ENCODE measurements at places on chromosomes 13 and 19.

DNA sequence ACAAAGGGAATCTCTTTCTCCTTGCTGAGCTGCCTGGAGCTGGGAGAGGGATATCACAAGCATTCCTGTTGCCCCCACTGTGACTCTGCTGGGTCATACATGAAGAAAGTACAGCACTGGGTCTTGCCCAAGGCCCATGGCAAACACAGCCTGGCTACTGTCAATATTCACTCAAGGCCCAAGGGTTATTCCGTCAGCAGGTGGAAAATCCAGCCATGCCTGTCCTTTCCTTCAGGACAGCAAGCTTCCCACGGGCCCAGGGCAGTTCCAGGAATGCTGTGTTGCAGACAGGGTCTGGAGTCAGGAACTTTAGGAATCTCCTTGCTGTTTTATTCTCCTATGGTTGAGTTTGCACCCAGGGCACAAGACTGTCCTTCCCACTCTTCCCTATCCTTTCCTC is 106.8 kb downstream of the TNFSF13B start:
- no peak for DNase-seq

DNA sequence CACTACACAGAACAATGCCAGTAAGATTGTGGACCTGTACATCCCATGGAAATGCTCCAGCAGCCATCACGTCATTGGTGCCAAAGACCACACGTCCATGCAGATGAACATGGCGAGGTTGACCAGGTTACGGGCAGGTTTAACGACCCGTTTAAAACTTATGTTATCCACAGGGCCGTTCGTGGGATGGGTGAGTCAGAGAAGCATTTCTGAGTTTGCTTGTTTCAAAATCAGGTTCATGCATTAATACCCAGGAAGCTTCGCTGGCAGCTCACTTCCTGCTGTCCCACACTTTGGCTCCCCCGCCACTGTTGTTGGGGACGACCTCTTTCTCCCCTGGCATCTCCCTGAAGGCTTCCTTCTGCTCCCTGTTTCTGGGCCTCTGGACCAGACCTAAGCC is 194.1 kb downstream of the USP12 start:
- no peak for DNase-seq

- DNase-seq, result no peak
Observed at GRCh38 chr19:12953138-12953798, 3.8 kb downstream of the GADD45GIP1 start.

GRCh38 chr13:110856942-110857835 is 57.7 kb downstream of the ANKRD10 start:
- no peak for DNase-seq

DNA sequence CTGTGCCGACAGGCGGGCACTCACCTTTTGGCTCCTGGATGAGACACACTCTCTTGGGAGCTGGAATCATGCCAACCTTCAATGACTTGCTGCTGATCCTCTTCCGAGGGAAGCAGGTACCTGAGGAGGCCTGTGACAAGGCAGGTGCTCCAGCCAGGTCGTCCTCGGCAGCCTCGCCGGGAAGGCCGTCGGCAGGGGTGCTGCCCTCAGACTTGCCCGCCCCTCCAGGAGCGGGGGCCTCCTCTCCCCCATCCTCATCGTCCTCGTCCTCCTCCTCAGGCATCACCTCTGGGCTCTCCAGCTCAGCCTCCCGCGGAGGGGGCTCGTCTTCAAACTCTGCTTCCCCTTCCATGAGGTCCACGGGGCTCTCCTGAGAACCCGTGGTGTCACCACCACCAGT is 29.2 kb downstream of the SUGP2 start:
- no peak for DNase-seq

- peak; percentile 98 for DNase-seq
Observed at GRCh38 chr13:30743319-30744055, 8.1 kb downstream of the ALOX5AP start.

- no peak for DNase-seq
Observed at GRCh38 chr13:70235565-70235964, 127.3 kb upstream of the KLHL1 start.

DNA sequence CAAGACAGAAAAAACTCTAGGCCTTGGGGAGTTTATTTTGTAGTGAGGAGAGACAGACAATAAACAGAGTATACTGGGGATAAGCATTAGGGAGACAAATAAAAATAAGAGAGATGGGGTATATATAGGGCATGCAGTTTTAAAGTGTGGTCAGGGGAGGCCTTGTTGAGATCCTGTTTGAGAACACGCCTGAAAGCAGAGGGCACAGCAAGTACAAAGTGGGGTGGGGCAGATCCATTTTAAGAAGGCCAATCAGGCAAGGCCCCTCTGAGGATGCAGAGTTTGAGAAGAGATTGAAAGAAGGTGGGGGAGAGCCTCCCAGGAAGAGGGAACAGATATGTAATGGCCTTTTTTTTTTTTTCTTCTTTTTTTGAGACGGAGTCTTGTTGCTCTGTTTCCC is 2.1 kb downstream of the PPP2R1A start:
- no peak for DNase-seq

- DNase-seq, result no peak
Observed at GRCh38 chr19:43983544-43983911, 460 bp upstream of the ZNF155 start.

- DNase-seq, result peak; percentile 54
Observed at GRCh38 chr19:33906578-33907335, 110.1 kb downstream of the KCTD15 start.

- no peak for DNase-seq
Observed at GRCh38 chr19:33895366-33895765, 98.7 kb downstream of the KCTD15 start.

- DNase-seq, result peak; percentile 26
Observed at GRCh38 chr13:56755181-56755935, 385.4 kb upstream of the PRR20A start.

DNA sequence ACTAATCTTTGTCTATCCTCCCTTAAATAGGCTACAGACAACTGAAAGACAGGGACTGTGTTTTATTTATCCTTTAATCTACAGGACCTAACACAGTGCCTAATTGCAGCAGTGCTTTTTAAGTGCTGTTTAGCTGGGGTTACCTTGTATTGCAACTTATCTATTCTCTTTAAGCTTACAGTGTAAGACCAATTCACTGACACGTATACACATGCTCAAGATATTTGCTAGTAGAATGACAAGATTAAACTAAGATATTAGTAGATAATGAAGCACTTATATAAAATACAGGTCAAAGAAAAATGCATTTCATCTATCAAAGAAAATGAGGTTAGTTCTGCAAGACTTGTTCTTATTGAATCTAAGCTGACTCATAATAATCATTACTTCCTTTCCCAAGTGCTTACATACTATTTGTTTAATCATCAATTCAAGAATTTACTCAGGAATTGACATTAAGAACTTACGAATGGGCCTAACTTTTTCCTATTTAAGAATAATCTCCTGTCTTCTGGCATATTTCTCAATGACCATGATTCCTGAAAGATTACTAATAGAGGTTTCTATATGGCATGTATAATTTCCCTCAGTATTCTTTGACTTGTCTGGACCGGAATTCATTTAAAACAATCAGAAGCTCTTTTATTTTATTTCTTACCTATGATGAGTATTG is 75.8 kb upstream of the MAB21L1 start:
- peak; percentile 93 for DNase-seq

- no peak for DNase-seq
Observed at GRCh38 chr19:33344573-33344925, 29.0 kb upstream of the CEBPG start.

DNA sequence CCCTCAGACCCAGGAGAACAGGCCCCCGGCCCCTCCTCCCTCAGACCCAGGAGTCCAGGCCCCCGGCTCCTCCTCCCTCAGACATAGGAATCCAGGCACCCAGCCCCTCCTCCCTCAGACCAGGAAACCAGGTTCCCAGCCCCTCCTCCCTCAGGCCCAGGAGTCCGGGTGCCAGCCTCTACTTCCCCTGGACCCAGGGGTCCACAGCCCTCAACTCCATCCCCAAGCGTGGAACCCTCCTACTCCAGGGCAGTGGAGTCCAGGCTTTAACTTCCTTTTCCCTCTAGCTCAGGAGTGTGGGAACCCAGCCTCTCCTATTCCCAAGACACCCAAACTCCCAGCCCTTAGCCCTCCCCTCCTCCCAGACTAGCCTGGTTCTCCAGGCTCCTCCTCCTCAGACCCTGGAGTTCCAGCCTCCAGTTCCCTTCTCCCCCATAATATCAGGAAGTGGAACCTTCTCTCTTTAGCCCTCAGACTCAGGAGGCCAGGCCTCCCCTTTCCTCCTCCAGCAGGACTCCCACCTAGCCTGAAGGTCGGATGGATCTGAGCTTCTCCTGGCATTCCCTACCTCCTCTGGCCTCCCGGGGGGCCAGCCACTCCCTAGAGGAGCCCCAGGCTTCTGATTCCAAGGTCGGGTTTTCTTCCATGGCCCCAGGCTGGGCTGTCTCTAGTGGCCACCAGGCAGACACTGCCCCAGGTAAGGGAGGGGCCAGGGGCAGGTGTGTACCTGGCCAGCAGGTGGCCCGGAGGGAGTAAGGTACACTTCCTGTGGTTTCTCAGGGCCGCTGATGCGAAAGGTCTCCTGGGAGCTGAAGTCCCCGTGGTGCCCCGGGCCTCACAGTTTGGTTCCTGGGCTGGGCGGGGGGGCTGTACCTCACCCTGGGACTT is at the start of gene TMC4:
TMC4 (minus strand) TSS at position 690 of the 888 bp plus-strand sequence; CDS start at position 647, 43 bp downstream.
- DNase-seq, result peak; percentile 80

- DNase-seq, result no peak
Observed at GRCh38 chr19:21094347-21095025, 12.5 kb downstream of the ZNF714 start.

DNA sequence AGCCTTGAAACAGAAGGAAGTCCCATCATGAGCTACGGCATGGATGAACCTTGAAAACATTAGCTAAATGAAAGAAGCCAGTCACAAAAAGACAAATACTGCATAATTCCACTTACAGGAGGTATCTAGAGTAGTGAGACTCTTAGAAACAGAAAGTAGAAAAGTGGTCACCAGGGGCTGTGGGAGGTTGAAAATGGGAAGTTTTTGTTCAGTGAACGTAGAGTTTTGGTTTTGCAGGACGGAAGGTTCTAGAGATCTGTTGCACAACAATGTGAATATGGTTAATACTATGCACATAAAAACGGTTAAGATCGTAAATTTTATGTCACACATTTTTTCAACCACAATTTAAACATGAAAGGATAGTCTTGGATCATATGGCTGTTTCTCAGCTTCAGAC is 11.9 kb upstream of the SLC10A2 start:
- no peak for DNase-seq

DNA sequence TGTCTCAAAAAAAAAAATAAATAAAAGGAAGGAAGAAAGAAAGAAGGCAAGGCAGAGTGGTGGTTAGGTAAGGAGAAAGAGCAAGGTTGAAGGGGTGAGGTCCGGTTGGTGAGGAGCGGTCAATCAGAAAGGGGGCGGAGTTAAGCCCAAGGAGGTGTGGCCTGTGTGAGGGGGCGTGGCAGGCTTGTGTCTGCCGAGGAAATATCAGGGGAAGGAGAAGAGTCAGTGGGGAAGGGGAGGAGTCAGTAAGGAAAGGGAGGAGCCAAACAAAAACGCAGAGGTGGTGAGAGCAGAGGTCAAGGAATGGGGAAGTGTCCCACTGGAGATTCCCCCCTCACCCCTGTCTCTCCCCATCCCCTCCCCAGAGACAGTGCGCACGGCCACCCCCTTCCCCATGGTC is 5.9 kb downstream of the CACNG7 start:
- no peak for DNase-seq

DNA sequence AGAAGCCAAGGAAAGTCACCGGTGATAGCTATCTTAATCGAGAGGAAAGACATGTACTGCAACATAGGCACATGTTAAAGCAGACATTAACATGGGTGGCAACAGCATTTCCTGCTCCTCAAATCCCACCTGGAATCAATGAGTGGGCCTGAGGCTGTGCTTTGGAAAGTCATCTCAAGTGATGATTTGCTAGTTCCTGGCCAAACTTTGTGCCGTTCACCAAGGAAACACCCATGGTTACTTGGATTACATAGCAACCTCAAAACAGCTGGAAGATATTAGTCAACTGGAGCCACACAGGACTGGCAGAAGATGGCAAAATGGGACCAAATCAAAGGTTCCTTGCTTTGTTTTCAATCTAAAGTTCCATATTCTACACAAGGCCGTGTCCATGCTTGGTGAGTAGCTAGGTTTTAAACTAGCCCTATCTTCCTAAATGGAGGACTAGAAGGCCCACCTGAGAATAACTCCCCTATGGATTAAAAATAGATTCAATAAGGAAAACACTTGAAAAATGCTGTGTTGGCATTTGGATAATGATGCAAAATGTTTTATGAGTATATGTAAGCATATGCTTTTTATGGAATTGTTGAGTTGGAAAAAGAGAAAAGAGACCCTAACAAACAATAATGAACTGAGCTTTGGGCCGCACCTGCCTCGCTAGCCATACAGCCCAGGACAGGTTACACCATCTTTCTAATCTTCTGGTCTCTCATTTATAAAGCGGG is 144.5 kb downstream of the RGCC start:
- DNase-seq, result no peak

DNA sequence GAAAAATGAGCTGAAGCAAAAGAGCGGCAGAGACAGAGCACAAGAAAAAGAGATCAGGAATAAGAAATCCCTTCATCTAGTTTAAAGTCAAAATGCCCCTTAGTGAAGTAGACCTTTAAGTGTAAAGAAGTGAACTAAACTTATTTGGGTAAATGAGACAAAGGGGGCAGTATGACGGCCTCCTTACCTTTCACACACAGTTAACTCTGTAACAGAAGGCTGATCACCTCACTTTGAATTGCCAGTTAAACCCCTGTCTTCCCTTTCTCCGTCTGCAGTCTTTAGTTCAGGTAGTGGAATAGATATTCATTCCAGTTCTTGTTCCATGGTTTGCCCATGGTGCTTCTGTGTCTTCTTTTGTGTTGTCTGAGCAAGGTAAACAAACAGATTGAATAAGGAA is 1029.8 kb downstream of the DIAPH3 start:
- no peak for DNase-seq

DNA sequence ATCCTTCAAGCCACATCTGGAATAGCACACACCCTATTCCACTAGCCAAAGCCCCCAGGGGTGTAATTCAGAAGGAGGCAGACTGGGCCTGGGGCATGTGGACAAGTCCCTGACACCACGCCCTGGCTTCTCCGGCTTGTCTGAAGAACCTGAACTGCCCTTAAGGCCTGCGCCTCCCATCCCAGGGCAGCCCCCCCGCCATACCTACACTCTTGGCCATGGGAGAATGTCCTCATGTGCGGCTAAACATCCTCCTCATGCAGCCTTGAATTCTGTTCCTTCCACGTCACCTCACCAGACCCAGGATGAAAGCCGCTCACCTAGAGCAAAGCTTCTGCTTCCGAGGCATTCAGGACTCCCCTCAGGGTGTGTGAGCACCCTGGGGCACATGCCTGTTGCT is 24.3 kb upstream of the POU2F2 start:
- no peak for DNase-seq

- peak; percentile 94 for DNase-seq
Observed at GRCh38 chr19:16160943-16161560, 12.3 kb downstream of the CIB3 start.

- peak; percentile 2 for DNase-seq
Observed at GRCh38 chr19:21432590-21432989, 35.7 kb downstream of the ZNF493 start.

DNA sequence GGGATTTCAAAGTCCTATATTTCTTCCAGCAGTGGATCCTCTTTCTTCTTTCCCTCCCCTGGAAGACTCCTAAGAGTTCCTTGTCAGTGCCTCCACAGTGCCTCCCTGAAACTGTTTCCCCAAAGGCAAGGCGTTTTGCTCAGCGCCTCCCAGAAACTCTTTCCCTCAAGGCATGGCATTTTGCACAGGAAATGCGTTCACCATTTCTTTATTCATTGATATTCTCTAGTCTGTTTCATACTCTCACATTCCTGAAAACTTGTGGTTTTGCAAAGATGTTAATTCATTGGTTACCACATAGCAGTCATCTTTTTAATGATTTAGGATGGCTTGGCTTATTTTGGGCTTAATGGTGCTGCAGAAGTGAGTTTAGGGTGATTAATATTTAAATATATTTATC is 177.3 kb upstream of the SLC10A2 start:
- no peak for DNase-seq
